CD4-positive, alpha-beta T cell treated with Interleukin-1 beta for 1 hour (primary cell): ENCODE measurements at places on chromosomes 3 and 15.

DNA sequence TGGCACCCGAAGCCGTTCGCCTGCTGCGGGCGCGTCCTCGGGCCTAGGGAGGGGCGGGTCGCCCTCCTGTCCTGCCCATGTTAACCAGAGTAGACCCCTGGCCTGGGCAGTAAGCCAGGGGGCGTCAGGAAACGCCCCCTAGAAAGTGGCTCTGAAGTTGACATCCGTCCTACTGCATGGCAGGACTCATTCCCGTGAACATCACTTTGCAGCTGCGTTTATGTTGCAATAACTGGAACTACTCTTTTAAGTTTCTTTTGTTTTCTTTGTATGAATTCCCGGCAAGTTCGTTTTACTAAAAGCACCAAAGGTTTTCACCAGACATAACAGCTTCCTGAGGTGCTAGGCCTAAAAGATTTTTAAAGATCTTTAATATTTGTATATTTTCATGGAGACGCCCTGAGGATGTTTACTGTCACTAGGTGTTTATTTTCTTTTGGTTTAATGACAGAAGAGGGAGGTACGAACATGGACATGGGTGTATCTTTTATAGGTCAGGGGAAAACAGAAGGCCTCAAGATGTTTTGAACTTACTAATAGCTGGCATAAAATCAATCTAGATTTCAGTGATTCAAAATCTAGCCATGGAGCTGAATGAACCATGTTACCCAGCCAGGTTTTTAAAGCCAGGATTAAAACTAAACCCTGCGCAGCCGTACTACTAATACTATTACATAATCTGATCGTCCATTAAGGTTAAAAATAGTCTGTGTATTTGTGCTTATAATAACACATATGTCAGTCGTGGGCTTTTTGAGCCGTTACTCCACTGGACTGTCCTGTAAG, 1.0 kb downstream of the C15orf61 start:
- DNase-seq = no peak

DNA sequence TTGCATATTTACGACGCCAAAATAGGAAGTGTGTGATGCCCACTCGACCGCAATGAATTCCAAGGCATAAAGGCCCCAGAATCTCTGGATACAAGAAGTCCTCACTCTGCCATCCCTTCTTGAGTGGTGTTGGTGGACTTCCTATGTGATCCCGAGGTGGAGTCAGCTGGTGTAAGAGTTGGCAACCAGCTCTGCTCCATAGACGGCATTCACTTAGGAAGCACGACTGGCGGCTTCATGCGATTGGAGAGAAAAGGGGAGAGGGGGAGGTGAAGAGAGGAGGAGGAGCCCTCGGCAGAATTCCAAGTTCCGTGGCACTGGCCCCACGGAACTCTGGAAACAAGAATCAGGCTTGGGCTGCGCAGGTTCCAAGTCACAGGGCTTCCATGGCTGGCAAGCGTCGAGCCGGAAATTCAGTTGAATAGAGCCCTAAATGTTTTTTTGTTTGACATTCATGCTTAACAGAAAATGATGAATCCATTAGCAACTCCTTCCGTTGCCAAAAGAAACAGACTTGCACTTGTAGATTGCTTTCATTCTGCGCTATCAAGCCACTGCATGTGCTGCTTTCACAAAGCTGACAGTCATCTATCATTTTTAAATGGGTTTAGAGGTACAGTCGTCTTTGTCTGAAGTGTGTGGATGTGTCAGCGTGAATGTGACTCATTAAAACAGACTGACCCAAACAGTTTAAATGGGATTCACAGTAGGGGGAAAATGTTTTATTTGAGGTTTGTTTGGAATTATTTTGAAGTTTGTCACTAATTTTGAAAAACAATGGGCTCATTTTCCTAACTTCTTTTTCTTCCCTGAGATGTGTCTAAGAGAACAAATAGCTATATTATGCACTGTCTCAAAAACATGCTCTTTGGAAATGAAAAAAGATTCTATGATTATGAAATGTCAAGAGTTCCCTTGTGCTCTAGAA, 428.3 kb upstream of the ATP11B start:
- DNase-seq = no peak

DNA sequence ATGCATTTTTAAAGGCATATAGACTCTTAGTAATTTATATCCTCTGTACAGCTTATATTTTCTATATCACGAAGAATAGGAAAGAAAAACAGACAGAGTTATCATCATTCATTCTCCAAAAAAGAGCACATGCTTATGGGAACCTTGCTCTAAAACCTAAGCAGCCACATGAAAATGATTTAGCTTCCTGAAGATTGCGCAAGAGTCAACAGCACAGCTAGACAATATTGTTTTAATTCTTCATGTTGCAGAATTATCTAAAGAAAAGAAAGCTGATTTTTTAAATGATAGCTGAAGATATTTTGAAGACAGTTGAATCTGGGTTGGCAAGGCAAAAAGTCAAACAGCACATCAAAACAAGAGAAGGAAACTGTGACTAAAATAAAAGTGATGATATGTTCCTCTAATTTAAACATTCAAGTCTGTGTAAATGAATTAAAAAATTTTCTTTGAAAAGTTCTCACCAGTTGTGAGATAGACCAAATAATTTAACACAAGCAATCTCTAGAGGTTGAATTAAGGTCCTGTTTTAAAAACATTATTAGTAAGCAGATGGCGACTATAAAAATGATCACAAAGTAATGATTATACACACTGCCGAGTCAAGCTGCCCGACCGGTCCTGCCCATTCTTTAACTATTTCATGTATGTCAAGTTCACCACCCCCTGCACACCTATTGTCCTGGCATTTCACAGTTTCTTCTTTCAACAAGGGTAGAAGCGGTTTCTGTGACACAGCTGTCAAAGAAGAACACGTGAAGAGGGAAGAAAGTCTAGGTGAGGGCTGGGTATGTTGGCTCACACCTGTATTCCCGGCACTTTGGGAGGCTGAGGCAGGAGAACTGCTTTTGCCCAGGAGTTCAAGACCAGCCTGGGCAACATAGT, 74.2 kb upstream of the BHLHE40 start:
- DNase-seq = no peak

GRCh38 chr3:25872200-25872877, 82.4 kb downstream of the OXSM start:
- no peak for DNase-seq

DNA sequence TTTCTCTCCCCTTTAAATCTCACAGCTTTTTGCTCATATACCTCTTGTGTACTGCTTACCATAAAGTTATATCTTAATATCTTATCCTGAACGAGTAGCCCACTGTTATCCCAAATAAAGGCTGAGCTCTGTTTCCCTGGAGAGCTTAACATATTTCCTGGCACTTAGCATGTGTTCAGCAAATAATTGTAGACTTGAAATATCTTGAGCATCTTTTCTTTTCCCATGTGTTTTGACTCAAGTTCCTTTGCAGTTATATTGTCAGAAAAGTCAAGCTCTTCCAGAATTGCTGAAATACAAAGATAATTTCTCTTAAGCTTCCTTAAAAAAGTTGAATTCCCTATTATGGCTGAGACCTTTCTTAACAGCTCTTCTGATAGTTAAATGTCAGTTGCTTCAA, 150.5 kb downstream of the LPP start:
- no peak for DNase-seq

DNA sequence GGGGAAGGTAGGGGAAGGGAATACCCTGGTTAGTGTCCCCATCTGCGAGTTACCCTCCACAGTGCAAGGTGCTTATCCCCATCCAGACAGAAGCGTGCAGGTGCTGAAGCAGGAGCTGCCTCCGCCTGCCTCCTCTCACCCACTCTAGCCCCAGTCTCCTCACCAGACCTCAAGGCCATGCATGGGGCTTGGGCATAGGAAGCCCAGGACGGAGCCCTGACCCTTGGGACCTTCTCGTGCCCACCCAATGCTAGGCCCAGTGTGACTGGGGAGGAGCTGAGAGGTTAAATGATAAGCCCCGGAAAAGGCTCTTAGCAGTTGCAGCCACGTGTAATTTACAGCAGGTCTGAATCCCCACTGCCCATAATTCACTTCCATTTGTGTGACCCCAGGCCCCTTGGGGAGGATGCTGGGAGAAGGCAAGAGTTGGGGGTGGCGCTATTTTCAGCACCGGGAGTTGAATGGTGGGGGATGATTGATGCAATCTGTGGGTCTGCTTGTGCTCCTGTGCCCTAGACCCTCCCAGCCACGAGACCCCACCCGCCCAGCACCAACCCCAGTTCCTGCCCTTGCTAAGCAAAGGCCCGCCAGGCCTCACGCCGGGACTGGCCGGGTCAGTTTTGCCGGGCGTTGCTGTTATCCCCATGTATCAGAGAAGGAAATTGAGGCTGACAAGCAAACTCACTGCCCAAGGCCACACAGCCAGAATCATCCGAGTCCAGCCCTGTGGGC, 14.5 kb upstream of the PLXND1 start:
- no peak for DNase-seq

GRCh38 chr3:152058856-152059255, 185.4 kb downstream of the SUCNR1 start:
- DNase-seq = no peak

GRCh38 chr3:30954426-30954825, 60.0 kb upstream of the GADL1 start:
- DNase-seq = no peak

DNA sequence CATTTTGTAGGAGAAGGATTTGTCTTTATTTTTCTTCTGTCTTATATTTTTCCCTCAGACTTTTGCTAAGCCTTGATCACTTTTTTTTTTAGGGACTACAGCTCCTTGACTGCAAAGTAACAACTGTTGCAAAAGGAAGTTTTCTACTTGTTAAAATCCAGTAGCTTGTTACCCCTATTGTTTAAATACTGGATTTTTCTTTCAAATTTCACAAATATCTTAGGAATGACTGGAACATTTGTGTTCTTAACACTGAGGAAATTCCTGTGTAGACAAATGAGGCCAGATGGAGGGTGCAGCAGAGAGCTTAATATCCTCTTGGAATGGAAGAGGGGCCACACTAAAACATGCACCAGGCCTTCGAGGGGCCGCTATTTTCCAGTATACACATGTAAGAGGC, 3.2 kb upstream of the PGPEP1L start:
- no peak for DNase-seq

- DNase-seq = no peak
These were observed 4.9 kb upstream of the MAGEF1 start for GRCh38 chr3:184716622-184717398.

DNA sequence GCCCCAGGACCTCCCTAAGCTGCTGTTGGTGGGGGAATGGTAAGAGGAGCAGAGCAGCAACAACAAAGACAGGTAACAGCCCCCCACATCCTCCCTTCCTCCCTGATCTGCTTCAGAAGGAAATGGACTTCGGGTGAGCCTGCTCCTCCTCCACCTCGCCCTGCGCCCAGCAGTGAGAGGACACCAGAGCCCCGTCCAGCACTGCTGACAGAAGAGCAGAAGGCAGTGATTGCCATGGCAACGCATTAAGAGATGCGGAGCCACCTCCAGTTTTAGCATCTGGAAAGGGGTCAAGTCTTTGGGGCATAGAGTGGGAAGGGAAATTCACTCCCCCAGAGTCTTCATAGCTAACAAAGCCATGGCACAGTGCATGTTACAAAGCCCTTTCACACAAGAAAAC, 77.6 kb upstream of the HRH1 start:
- no peak for DNase-seq

GRCh38 chr3:73510334-73510733, 114.4 kb downstream of the PDZRN3 start:
- no peak for DNase-seq

DNA sequence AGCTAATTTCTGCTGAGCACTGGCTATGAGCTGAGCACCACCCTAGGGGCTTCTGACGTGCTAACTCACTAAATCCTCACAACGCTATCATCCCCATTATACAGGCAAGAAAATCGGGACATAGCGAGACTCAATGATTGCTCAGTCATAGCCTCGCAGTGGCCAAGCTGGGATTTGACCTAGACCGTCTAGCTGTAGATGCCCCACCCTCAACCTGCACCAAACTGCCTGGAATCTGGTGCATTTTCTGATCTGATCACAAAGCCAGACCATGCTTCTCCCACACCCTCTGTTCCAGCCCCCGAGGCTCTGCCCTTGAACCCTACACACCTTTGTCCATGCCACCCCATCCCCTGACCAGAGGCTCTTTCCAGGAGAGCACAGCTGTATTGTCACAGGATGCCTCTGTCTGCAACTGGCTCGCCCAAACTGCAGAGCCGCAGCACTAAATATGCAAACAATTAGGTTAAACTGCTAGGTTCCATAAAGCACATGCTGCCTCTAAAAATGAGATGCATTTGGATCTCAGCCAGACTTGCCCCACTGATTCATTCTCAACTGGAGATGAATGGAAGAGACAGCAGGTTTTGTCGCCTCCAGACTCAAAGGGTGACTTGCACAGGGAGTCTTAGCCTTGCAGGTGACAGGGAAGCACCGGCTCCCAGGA, 95.2 kb downstream of the NUP210 start:
- DNase-seq = no peak

GRCh38 chr15:71337197-71337845, 222.1 kb downstream of the THSD4 start:
- no peak for DNase-seq

DNA sequence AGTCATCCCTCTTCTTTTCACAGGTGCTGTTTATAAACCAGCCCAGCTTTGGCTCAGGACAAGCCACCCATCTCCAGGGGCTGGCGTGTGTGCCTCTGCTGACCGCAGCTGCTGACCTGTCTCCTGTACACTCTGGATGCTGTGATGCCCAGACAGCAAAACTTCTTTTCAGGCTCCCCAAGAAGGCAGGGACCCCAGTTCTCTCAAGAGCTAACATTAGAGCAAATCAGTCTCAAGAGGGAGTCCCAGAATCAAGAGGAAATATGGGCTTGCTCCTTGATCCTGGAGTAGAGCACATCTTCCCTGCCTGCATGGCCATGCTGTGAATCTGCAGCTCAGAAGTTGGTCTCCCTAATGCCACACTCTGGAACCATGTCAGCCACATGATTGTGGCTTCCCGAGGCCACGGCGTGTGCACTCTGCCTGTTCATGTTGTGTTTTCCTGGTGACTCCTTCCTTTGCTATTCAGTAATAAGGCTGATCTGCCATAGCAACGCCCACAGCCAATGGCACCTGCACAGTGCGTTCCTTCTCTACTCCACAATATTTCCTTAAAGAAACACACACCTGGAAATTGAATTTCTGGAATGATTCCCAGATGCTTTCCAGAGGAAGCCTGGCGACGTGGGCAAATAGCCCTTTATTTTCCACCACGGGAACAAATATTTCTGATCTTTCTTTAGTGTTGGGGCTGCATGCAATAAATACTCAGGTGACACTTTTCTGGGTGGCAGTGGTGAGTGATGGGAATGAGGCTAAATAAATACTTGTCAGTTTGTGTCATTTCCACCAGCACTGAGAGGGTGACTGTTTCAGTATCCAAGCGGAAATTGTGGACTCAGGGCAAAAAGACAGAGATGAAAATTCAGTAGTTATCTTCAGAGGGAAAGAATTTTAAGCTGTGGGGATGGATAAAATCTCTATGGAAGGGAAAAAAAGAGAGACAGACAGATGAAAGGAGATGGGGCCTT, 21.9 kb upstream of the THSD4 start:
- no peak for DNase-seq
